ENCODE measurements at places on chromosomes 4 and X.

GRCh38 chrX:124098089-124098488 is 136.6 kb downstream of the STAG2 start:
- DNase-seq = peak; percentile 54

DNA sequence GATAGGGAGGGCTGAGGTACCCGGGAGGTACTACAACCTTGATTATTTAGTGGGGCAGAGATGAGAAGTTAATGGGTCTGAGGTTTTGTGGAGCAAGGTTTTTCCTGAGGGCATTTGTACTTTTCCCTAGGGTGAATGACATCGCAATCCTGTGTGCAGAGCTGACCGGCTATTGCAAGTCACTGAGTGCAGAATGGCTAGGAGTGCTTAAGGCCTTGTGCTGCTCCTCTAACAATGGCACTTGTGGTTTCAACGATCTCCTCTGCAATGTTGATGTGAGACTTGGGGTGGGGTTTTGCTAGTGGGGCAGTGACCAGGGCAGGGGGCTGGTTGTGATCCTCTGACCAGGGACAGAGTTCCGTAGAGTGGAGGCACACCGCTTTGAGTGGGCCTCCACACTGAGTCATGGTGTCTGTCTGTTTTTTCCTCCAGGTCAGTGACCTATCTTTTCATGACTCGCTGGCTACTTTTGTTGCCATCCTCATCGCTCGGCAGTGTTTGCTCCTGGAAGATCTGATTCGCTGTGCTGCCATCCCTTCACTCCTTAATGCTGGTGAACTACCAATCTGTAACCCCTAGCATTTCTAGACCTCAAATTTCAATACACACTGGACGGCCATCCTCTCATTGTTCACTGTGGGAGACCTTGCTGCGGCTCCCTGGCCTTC is 9.9 kb downstream of the MED12 start:
- no peak for DNase-seq

DNA sequence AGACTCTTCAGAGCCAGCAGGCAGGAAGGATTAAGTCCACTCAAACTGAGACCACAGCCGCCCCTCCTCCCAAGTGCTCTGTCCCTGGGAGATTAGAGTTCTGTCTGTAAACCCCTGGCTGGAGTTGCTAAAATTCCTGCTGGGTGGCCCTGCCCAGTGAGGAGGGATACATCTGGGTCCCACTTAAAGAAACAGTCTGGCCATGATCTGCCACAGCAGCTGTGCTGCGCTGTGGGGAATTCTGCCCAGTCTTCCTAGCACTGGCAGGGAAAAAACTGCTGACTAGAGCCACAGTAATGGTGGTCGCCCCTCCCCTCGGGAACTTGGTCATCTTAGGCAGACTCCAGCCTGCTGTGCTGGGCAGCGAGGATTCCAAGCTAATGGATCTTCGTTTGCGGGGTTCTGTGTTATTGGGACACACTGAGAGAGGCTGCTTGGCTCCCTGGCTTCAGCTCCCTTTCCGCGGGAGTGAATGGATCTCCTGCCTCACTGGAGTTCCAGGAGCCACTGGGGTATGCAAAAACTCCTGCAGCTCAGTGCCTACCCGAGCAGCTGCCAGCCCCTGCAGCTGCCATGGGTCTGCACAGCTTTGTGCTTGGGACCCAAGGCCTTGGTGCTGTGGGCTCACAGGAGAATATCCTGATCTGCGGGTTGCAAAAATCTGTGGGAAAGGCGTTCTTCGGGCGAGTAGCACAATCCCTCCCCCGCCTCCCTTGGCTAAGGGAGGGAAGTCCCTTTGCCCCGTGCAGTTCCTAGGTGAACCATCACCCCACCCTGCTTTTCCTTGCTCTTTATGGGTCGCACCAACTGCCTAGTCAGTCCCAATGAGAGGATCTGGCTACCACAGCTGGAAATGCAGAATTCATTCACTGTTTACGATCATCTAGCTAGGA is 15.7 kb downstream of the ZXDB start:
- no peak for DNase-seq

GRCh38 chr4:37678624-37679023 is 7.6 kb downstream of the RELL1 start:
- no peak for DNase-seq

DNA sequence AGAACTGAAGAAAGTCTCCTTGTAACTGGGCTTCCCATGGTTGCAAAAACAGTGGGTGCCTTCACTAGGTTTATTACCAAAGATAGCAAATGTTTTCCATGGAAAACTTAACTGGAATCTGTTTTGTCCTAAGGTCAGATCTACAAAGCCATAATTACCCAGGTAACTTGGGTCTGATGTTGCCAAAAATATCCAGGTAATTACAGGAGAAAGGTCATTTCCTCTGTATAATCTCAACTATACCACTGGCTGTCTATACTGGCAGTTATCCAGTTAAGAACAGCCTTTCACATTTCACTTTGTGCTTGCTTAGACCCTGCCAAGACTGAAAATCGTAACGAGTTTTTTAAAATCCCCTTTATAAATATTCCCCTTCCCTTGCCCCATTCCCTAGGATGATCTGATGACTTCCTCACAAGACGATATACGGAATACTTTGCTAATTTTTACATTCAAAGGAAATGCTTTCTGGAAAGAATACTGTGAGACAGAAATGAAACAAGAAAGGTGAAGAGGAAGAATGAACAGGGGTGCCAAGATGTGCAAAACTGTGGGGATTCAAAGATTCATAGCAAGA is 105.5 kb downstream of the MAML3 start:
- no peak for DNase-seq

GRCh38 chr4:101649790-101650515 is 140.6 kb upstream of the BANK1 start:
- DNase-seq = peak; percentile 10

GRCh38 chr4:86334020-86334750 is 25.7 kb downstream of the MAPK10 start:
- peak; percentile 13 for DNase-seq

- no peak for DNase-seq
Observed at GRCh38 chr4:83266689-83267088, 17.9 kb downstream of the COQ2 start.

DNA sequence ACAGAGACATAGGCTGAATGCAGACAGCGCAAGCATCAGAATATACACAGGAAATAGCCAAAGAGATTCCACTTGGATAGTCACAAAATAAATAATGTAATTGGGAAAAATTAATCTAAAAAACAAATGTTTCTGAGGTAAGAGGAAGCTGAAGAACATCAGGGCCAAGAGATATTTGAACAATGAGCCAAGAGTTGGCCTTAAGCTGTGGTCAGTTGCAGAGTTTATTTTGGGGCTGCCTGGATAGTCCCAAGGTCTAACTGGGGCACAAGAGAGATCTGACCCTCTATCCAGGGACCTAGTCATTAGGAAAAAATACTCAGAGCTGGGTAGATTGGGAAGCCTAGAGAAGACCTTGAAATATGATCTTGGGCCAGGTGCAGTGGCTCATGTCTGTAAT is 31.3 kb upstream of the FGF16 start:
- no peak for DNase-seq

- DNase-seq = no peak
Observed at GRCh38 chrX:118761939-118762707, 34.7 kb downstream of the IL13RA1 start.

DNA sequence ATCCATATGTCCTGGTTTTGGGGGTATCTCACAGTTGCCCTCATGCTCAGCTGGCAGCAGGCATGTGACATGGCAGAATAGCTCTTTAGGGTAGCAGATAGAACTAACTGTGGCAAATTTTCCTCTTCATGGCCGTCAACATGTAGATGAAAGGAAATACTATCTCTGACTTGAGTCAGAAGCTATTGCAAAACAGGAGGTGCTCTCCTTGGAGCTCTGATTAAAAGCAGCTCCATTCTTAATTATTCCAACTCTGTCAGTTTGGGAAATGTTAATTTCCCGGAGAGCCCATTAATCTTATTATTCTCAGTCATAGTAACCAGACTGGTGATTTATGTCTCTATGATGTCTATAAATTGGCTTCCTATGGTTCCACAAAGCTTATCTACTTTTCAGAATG is 18.2 kb downstream of the IL13RA1 start:
- peak; percentile 24 for DNase-seq

DNA sequence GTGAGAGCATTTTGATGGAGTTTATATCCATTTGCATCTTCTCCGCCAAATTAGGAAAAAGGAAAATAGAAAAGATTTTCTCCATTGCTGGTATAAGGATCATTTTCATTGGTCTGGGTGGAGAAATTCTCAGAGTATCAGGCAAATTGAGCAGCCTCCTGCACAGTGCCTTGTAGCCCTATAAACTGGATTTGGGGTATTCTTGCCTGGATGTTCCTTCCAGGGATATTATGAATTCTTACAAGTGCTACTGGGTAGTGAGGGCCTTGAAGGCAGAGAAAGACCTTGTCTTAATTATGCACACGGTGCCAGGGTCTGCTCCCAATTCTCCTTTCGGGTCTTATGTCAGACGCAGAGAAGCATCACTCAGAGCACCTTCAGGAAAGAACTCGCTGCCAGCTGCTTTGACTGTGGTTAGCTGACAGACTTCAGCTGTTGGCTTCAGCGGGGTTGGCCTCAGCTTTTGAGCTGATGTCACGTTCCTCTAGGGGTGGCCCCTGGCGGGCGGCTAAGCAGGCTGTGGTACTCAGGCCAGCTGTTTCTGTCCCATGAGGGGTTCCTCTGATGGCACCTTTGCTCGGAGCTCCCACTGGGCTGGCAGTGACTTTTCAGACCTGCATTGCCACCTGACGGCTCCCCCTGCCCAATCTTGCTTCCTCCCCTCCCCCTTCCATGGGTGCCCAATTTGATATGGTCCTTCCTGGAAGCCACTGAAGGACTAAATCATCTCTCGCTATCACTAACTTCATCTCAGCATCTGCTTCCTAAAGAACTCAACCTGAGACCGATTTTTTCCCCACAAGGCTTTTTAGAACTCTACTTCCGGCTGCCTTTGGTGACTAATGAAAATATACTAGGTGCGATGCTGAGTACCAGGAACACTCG is 519.5 kb downstream of the BCOR start:
- no peak for DNase-seq

DNA sequence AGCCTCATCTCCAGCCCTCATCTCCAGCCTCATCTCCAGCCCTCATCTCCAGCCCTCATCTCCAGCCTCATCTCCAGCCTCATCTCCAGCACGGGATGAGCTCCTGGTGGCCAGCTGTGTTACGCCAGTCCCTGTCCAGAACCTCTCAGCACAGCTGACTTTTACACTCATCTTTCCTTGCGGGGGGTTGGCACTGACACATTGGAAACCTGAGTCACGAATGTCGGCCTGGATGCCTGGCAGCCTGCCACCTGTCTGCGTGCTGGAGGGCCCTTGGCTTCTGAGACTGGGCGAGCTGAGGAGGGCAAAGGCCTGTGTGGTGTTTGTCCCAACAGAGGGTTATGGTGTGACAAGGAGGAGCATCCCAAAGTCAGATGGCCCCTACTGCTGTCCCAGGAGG is 66.1 kb upstream of the HGFAC start:
- DNase-seq = peak; percentile 91

GRCh38 chr4:82708982-82709381 is 89.6 kb downstream of the SCD5 start:
- DNase-seq = no peak

DNA sequence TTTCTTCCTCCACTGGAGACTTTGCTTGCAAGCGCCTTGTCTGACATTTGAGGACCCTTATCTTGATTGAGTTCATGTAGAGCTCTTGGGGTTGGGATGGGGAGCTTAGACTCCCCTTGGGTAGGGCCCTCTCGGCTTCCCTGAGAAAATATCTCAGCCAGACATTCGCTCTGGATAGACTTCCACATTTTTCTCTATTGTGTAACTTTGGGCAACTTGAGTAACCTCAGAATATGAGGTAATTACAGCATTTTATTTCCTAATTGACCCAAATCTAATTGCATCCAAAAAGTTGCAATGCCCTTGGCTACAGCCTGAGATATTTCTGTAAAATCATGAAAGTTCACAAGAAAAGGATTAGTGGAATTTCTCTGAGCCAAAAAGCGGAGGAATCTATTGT is 102.8 kb upstream of the MXRA5 start:
- peak; percentile 32 for DNase-seq
